ENCODE measurements at places on chromosomes 7 and 10.

DNA sequence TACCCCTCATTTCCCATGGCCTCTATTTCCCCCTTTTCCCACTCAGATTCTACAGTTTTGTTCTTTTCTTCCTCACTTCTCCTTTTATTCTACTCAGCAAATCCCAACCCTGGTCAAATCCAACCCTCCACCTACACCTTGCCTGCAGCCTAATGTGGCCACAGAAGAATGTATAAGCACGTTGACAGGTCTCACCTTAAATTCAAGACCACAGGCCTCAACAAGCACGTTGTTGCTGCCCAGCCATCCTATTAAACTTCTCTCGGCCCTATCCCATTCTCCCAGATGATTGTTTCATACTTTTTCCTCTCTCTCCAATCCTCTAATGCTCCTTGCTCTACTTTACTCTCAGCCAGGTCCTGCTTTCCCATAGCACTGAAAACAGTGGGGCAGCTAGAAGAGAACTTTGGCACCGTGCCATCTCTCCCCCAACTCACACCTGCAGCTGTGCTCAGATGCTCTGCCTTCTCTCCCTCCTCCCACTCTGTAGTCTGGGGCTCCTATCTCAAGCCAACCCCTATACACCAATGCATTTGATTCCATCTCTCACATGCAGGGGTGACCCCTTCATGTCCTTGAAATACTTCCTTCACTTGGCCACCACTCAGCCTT is 6.8 kb upstream of the EIF3A start:
- DNase-seq: no peak

DNA sequence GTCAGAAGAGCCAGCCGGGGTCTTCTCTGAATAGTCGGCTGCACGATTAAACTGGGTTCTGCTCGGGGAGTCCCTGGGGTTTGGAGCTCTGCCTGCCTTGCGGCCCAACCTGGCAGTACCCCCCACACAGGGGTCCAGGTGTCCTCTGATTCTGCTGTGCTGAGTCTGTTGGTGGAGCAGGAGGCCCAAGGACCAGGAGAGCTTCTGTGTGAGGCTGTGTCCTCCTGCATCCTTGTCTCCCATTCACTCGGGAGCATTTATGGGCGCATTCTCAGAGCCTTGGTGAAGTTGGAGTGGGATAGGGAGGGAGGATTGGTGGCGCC is 14.2 kb downstream of the INPP5A start:
- no peak for DNase-seq

DNA sequence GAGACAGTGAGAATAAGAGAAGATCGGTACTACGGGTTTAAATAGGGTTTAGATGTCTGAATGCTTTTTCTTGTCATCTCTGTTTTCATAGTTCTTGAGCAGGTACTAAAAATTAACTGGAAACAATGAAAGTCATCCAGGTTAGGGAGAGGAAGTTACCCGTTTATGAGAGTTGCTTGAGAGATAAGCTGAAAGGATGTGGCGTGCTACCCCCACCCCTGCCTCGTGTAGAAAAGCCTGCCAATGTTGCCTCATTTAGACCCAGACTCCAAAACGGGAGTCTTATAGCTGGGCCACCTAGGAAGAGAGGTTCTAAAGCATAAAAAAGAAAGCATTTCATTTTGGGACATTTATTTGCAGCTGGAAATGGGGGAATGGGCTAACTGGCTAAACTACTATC is 10.2 kb downstream of the AKR1C4 start:
- no peak for DNase-seq

DNA sequence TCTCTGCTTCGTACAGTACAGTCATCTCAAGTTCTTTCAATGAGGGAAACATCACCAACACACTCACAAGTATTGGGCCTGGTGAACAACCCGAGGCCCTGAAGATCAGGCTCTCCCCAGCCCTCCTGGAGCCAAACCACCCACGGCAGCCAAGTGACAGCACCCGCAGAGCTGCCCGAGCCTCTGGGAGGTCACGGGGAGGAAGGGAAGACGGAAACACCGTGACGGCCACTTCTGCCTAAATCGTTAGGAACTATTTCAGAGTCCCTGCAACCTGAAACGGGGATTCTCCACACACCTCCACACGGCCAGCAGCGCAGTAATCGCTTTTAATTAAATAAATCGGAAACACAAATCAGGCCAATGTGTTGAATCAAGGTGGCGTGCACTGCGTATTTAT is 222.6 kb downstream of the MAD1L1 start:
- no peak for DNase-seq

DNA sequence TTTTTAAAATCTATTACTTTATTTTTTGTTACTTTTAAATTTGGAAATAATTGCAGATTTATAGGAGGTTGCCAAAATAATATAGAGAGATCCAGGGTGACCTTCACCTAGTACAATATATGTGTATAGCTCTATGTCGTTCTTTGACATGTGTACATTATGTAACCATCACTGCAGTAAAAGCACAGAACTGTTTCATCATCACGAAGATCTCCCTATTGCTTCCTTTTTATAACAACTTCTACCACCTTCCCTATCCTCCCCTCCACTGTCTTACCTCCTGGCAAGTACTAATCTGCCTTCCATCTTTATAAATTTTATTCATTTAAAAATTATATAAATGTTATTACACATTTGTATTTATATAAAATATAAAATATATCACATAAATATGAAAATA is 251.0 kb downstream of the AUTS2 start:
- DNase-seq: no peak
